ENCODE measurements at places on chromosomes 6 and 20. TPM values are rescaled to one million over a fixed set of nuclear protein-coding genes. Genes with fewer than 3 reads are reported as not detected.

- no peak for DNase-seq
These were observed 195.0 kb downstream of the CD83 start for GRCh38 chr6:14312587-14312986.

DNA sequence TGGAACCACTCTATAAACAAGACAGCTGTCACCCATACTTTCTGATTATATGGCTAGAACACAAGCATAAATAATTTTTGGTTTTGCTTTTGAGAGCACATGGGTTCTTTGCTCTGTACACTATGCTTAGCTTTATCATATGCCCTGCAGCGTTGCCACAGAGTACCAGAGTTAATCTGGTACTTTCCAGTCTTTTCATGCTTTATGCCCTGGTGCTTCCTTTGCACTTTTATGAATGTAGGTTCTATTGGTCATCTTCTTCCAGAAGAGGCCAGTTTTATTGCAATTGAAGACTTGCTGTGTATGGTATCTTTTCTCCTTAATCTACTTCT, 20.8 kb downstream of the SHLD1 start:
- DNase-seq, result no peak

GRCh38 chr20:43958626-43959025, 44.0 kb downstream of the TOX2 start:
- DNase-seq, result no peak

DNA sequence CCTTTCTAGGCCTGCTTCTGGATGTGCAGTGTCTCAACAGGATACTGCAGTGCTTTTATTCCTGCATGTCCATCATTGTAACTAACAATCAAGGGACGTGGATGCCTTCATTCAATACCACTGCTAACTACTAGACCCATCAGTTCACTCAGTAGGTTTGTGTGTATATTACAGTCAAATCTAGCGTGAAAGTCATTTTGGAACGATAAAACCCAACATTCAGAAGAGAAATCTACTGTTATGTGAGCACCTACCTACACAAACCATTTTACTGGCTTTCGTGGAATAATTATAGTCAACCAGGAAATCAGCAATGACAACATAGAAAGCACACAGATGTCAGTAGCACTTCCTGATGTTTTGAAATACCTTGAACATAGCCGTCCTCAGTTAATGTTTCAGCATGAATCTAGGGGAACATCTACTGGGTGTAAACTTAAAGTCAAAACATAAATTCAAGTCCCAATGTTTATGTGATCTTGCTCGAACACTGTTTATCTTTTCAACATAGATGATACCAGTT, 270.6 kb downstream of the FARS2 start:
- no peak for DNase-seq

GRCh38 chr6:106727480-106728149, 98.2 kb downstream of the QRSL1 start:
- DNase-seq, result no peak

GRCh38 chr6:15810618-15811017, 147.8 kb upstream of the DTNBP1 start:
- DNase-seq, result no peak

The C20orf202 gene
- total RNA-seq, result not detected

The LGSN gene
- total RNA-seq, result not detected

The RFX6 gene
- total RNA-seq, result not detected
